ENCODE measurements at places on chromosomes 6 and 20. TPM values are rescaled to one million over a fixed set of nuclear protein-coding genes. Genes with fewer than 3 reads are reported as not detected.

The TNNC2 gene
- 0.83 TPM for polyA plus RNA-seq

The CLDN20 gene
- not detected for polyA plus RNA-seq

The HLA-DOB gene
- polyA plus RNA-seq, result not detected

The AHCY gene
- 53.8 TPM for polyA plus RNA-seq

The MCHR2 gene
- not detected for polyA plus RNA-seq

The KCNK5 gene
- polyA plus RNA-seq, result not detected

The SLX4IP gene
- 3.9 TPM for polyA plus RNA-seq

The RAET1L gene
- not detected for polyA plus RNA-seq

GRCh38 chr6:21022343-21023107 lies 488.3 kb downstream of the CDKAL1 start:
- H3K4me3 ChIP-seq, result no peak overlapping the region
- H3K27ac ChIP-seq, result no peak overlapping the region
- peaks cover 20% of the 10 kb centered on the region for H3K4me1 ChIP-seq
- no peaks in the 10 kb centered on the region for H3K36me3 ChIP-seq

- H3K36me3 ChIP-seq, result no peaks in the 10 kb centered on the region
- no peak overlapping the region for H3K27ac ChIP-seq
- no peak overlapping the region for H3K4me3 ChIP-seq
- no peak for DNase-seq
- H3K27me3 ChIP-seq, result no peaks in the 10 kb centered on the region
- peaks cover 15% of the 10 kb centered on the region for H3K4me1 ChIP-seq
These were observed 369.1 kb upstream of the MARCKS start for GRCh38 chr6:113488061-113488460.

GRCh38 chr20:43799150-43799711 lies 72.4 kb upstream of the GTSF1L start:
- peaks cover 8% of the 10 kb centered on the region for H3K27me3 ChIP-seq
- H3K4me3 ChIP-seq, result no peak overlapping the region

- DNase-seq, result peak; percentile 15
- no peaks in the 10 kb centered on the region for H3K27me3 ChIP-seq
These were observed 8.0 kb downstream of the DNPH1 start for GRCh38 chr6:43221046-43221972.

DNA sequence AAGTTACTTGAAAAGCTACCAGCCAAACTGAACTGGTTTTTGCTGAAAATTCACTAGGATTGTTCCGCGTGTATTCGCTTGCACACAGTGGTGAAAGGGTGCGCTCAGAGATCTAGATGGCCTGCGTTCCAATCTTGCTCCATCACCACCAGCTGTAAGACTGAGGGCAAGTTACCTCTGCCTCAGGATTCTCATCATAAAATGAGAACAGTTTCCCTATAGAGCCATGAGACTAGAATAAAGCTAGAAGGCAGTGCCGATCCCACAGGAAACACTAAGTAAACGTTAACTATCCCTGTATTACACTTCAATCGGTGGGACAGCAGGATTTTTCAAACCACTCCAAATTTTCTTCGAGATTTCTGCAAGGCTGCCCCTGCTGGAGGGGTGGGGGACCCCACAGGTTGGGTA lies 838 bp downstream of the AHCY start:
- H3K36me3 ChIP-seq, result no peaks in the 10 kb centered on the region
- H3K27ac ChIP-seq, result peak overlapping the region; percentile 95
- no peaks in the 10 kb centered on the region for H3K27me3 ChIP-seq
- H3K4me1 ChIP-seq, result peaks cover 12% of the 10 kb centered on the region
- peak overlapping the region; percentile 88 for H3K4me3 ChIP-seq

- H3K27ac ChIP-seq, result no peak overlapping the region
- no peaks in the 10 kb centered on the region for H3K27me3 ChIP-seq
- no peak for DNase-seq
These were observed 114.1 kb downstream of the TENT5A start for GRCh38 chr6:81638366-81638765.

- no peaks in the 10 kb centered on the region for H3K27me3 ChIP-seq
- H3K36me3 ChIP-seq, result no peaks in the 10 kb centered on the region
- no peak overlapping the region for H3K27ac ChIP-seq
- no peak overlapping the region for H3K4me3 ChIP-seq
- H3K4me1 ChIP-seq, result peaks cover 7% of the 10 kb centered on the region
These were observed 180.5 kb downstream of the IBTK start for GRCh38 chr6:82066991-82067411.

DNA sequence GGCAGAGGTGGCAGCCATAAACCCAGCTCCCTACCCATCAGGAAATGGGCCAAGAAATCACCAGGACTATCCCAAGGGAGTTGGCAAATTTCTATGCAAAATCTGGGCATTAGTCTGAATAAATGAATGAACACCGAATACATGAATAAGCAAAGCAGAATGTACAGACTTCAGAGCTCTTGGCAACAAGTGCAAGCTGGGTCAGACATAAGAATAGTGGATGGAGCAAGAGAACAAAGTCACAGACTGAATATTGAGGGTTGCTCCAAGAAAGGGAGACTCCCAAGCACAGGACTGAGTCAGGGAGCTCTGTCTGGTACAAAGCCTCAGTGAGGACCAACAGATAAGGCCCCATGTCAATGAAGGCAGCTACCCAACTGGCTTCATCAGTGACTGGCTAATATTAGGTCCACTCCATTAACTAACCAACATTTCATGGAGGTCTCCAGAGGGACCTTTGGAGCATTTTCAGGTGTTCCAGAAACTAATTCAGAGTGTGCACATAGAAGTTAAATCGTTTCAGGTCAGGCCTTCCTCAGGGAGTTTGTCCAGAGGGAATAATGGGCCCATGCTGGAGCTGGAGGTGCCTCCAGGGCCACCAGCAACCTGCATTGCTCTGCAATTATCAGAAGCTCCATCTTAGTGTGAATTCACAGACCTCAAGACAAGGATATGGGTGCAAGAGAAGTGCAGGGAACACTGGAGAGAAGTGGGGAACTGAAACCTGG lies 191.5 kb upstream of the RALGAPA2 start:
- H3K4me1 ChIP-seq, result no peaks in the 10 kb centered on the region
- no peak overlapping the region for H3K4me3 ChIP-seq
- H3K36me3 ChIP-seq, result no peaks in the 10 kb centered on the region
- no peaks in the 10 kb centered on the region for H3K27me3 ChIP-seq
- H3K27ac ChIP-seq, result no peak overlapping the region

- no peaks in the 10 kb centered on the region for H3K36me3 ChIP-seq
- H3K4me3 ChIP-seq, result no peak within 1 kb of the TSS
- no peaks in the 10 kb centered on the region for H3K4me1 ChIP-seq
- H3K27ac ChIP-seq, result no peak within 1 kb of the TSS
- DNase-seq, result peak; percentile 62
These were observed at the start of gene HLA-DPA1 for GRCh38 chr6:33073431-33073871. HLA-DPA1 (minus strand) TSS chr6:33073649.

DNA sequence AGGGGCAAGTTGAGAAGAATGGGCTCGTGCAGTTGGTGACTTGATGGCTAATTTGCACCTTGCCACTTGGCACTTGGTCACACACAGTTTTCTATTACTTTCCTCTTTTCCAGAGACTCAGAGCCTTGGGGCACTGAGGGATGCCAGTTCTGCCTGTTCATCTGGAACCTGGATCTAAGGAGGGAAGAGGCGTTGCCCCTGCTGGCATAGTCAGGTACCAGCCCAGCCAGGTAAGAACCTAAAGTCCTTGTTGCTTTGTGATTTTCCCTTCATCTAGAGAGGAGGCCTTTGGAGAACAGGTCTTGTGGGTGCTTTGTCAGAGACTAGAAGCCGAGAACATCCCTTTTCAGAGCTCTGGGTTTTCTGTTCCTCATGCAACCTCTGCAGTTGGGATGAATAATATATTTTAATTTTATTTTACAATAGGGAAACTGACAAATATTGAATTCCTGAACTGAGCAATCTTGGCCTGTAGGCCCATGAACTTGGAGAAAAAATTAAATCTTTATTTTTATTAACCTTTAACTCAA lies 11.4 kb downstream of the SYTL3 start:
- H3K36me3 ChIP-seq, result no peaks in the 10 kb centered on the region
- H3K27ac ChIP-seq, result no peak overlapping the region
- H3K27me3 ChIP-seq, result no peaks in the 10 kb centered on the region
- peaks cover 12% of the 10 kb centered on the region for H3K4me1 ChIP-seq
- DNase-seq, result no peak

DNA sequence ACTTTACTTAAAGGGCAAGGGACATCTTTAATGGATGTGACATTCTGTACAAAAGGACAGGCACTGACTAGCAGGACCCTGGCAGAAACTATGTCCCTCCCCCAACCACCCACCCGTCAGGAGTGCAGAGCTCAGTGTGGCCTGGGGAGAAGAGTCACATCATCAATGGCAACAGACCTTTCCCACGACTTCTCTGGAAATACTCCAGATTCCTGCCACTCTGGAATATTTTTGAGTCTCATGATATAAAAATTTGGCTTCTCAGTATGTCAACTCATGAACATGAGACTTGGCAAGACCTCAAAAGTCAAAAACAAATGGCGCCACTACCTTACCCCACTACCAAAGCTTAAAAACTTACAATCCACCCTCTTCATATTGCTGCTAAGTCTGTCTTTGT lies 118.3 kb downstream of the SLC23A2 start:
- no peak overlapping the region for H3K4me3 ChIP-seq
- H3K36me3 ChIP-seq, result no peaks in the 10 kb centered on the region
- no peaks in the 10 kb centered on the region for H3K4me1 ChIP-seq
- no peak overlapping the region for H3K27ac ChIP-seq

DNA sequence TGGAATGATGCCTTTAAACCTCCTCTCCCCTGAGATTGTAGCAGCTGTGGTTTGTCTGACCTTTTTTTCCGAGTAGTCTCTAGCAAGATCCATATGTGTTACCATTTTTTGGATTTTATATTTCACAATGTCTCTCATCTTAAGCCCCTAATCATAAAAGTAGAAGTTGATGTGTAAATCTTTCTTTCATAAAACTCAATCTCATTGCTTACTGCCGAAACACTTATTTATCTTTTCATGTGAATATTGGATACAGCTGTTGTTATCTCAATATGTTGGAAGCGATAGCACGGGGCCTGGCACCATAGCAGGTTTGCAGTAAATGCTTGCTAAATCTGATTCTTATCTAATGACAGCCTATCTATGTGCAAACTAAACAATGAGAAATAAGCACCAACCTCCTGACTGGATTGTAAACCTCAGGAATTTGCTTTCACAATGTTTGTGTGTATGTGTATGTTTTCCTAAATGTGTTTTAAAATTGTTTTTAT lies 14.2 kb downstream of the SMPDL3A start:
- no peaks in the 10 kb centered on the region for H3K27me3 ChIP-seq
- H3K4me3 ChIP-seq, result no peak overlapping the region
- H3K36me3 ChIP-seq, result no peaks in the 10 kb centered on the region
- H3K27ac ChIP-seq, result no peak overlapping the region

- no peak for DNase-seq
- no peaks in the 10 kb centered on the region for H3K27me3 ChIP-seq
These were observed 40.8 kb downstream of the CHD6 start for GRCh38 chr20:41577129-41578009.

GRCh38 chr6:12751694-12752325 lies 35.2 kb downstream of the PHACTR1 start:
- no peaks in the 10 kb centered on the region for H3K4me1 ChIP-seq
- H3K4me3 ChIP-seq, result no peak overlapping the region
- peak; percentile 69 for DNase-seq
- no peaks in the 10 kb centered on the region for H3K36me3 ChIP-seq

DNA sequence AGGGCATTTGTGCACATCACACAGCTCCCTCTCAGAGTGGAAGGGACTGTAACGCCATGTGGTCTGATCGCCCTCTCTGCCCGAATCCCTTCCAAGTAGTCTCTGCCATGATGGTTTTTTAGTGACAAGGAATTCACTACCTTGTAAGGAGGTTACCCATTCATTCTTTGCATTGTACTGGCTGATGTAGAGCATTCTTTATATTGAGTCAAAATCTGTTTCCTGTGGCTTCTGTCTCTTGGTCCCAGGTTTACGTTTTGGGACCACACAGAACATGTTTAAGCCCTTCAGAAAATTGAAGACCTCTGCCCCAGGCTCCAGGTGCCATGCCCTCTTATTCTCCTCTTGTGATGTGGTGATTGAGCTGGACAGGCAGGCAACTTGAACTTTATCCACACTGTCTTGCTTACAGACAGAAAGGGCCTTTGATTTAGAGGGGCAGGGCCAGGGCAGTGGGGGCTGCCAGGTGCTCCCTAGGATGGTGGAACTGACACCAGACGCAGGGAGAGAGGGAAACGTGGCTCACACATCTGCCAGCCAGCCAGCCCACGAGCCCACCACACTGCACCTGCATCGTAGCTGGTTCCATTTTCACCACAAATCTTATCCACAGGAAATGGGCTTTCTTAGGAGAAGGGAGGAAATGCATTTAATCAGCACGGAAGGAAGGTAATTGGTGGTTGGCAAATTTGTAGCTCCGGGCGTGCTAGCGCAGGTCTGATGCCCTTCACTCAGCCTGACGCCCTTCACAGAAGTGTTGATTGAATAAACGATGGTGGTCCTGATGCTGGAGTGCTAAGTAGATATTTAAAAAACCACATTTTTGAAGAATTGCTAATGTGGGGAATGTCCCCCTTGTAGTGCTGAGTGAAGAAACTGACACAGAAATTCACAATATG lies 78.2 kb downstream of the TCP11 start:
- no peak for DNase-seq
- no peak overlapping the region for H3K4me3 ChIP-seq
- no peaks in the 10 kb centered on the region for H3K27me3 ChIP-seq

DNA sequence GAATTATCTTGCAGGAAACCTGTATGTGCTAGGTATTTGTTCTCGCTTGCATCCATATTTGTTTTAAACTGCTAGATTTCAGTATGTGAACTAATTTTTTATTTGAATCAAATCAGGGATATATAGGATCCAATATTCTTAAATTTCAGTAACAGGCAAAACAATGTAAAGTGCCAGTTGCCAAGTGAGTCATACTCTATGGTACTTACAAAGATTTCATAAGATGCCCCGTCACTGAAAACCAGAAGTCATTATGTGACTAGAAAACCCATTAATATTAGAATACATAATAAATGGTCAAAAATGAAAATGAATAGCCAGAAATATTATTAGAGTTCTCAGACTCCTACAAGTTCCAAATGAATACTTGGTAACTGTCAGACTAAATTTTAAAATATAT lies 481.2 kb downstream of the TFAP2A start:
- H3K27ac ChIP-seq, result no peak overlapping the region
- no peaks in the 10 kb centered on the region for H3K36me3 ChIP-seq
- DNase-seq, result peak; percentile 67
- no peaks in the 10 kb centered on the region for H3K27me3 ChIP-seq
- no peaks in the 10 kb centered on the region for H3K4me1 ChIP-seq

DNA sequence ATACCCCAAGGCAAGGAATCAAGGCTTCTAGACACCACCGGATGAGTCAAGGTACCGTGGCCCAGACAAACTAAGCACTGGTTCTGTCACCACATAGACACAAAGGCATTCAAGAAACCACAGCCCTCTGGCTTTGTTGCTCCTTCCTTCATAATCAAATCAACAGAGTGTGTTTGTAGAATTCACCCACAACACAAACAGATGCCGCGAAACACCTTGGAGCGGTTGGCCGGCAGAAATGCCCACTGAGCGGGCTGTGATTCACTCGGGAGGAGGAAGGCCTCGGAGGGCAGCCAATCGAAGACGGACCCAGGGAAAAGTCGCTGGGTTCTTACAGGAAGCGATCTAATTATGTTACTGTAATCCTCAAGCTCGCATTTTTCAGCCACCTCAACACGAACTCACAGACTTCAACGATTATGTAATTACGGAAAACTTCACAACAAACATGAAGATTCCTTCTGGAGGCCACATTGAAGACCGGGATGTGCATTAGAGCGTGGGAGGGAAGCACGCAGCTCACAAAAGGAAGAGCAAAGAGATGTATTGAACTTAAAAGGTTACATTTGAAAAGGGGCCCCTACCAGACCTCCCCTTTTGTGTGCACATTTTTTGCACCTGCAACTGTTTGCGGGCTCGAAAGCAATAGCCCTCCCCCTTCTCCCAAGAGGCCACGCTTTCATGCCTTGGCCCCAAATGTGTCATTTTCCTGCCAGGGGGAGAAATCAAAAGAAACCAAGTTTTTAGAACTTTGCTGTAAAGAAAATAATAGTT lies 184.7 kb upstream of the PREP start:
- H3K27me3 ChIP-seq, result no peaks in the 10 kb centered on the region
- peak; percentile 93 for DNase-seq
- peak overlapping the region; percentile 67 for H3K27ac ChIP-seq
- H3K36me3 ChIP-seq, result no peaks in the 10 kb centered on the region
